ENCODE measurements at places on chromosomes 4 and X.

DNA sequence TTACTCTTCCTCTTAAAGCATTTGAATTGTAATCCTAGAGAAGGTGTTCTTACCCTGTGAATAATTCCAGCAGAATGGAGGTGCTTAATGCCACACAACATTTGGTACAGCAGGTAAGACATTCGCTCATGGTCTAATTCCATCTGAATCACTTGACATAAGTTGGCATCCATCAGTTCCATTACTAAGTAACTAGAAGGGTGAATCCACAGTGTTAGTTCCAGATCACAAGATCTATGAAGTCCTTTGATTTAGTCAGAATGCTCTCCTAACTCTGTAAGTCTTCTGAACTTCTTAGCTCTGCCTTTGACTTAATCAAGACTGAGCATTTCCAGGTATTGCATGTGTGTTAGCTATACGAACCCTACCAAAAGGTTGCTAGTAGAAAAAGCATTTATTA lies 258.0 kb downstream of the MAPK10 start:
- no peak for DNase-seq

- no peak for DNase-seq
These were observed at the start of the genes SATL1 and ZNF711 for GRCh38 chrX:85243761-85244449. Gene SATL1 (minus strand): TSS chrX:85243779. CDS start chrX:85108968, 134,811 bp downstream. Gene ZNF711 (plus strand): TSS chrX:85243991. CDS start chrX:85247573, 3,582 bp downstream.

- DNase-seq = no peak
These were observed 277.6 kb downstream of the BCOR start for GRCh38 chrX:39819921-39820849.

DNA sequence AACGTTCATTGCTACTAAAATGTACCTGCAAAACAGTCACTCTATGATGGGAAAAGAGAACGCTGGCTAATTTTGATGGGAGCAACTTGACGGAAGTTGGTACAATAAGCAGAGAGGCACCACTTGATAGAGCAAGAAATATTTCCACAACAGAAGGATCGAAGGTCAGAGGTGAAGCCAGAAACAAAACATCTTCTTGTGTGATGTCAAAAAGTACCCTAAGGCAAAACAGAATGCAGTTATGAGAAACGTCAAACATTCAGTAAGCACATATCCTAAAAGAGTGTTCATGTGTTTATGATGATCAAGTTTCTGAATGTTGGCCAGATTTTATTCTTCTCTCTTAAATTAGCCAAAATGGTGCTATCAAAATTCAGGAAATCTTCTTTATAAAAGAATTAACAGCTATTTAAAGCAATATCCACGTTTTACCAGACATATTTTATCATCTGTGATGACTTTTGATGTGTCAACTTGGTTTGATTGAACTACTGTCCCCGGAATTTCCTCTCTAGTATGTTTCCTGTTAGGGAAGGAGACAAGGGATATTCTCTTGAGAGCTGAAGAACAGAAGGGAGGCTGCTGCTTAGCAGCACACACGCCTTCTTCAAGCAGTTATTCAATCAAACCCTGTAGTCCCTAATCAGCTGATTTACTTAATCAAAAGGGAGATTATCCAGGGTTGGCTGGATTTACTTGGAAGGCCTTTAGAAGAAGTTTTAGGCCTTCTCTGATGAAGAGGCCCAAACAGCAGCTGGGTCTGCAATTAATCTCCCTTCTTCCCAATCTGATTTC lies 15.7 kb downstream of the AASDH start:
- DNase-seq = no peak

DNA sequence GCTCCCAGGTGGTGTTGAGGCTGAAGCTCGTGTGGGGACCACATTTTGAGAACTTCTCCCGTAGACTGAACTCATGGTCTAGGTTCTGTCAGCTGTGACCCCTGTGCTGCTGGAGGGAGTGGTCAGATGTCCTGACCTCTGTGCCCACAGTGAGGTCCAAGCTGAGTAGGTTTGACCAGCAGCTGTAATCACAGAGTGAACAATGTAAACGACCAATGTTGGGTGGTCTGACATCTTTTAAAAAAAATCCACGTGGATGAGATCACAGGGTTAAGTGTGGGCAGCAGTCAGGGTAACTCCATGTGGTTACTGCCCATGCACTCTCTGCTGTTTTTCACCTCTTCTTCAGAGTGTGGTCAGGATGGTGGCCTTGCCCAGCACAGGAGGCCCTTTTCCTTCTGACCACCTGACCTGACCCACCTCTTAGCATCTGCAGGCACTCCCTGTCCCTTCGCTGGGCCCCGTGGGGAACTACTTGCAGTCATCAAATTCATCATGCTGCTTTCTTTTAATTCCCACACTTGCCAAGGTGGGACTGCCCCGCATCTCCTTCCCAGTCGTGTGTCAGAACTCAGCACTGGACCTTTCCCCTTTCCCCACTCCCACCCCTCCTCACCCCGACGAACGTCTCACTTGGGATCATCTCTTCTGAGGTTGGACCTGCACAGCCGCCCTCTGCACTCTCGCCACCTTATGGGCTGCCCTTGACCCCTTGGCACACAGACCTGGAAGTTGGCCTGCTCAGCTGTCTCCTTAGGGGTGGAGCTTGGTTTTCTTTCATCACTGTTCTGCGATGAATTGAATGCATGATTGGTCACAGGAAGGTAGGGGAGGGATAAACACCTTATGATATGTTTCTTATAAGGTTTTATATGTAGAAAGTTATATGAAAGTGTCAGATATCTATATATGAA lies 120.1 kb downstream of the PTTG2 start:
- DNase-seq = no peak

GRCh38 chr4:67131224-67131623 lies 414.1 kb downstream of the CENPC start:
- DNase-seq = no peak

DNA sequence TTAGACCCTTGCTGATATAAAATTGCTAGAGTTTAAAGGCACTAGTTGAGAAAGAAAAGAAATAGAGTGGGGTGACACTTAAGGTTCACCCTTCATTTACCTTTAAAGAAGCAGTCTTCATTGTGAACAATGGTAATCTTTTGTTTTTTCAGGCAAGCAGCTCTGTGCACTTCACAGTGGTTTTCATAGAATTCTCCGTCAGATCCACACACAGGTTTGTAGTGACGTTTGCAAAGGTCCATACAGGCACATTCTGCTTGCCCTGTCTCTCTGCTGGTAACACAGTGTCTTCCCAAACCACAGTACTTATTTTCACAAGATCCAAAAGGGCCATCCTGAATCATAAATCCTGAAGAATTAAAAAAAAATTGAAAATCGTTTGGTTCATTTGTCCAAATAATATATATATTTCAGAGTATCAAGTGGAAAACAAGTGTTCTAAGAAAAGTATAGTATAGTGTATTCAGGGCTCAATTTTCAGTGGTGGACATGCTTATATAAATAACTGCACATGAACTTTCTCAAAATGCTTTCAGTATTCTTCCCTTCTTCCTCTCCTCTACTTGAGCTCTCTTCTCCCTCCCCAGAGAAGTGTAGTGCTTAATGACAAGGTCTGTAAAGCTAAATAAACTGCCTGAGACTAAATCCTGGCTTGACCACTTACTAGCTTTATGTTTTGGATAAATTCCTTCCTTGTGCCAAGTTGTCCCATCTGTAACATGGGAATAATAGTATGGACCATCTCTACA lies 243.3 kb downstream of the FSTL5 start:
- DNase-seq = no peak

DNA sequence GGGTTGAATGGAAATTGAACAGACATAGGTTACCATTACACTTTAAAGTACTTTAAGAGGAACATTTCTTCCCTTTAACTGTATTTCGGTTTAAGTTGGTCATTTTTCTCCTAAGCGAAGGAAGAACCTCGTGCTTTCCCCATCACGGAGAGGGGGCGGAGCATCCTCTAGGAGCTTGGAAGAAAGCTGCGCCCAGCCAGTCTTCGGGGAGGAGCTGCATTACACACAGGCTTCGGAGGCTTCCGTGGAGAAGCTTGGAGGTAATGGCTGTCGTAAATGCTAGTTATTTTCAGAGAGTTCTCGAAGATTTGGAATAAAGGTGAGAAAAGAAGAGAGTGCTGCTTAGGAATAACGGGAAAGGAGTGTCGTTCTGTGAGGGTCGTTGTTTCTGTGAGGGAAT lies at the start of gene PWWP3B:
TSS of gene PWWP3B (plus strand) at position 199 of the 400 bp plus-strand sequence. CDS start 37,128 bp downstream, outside the sequence.
- DNase-seq = no peak

DNA sequence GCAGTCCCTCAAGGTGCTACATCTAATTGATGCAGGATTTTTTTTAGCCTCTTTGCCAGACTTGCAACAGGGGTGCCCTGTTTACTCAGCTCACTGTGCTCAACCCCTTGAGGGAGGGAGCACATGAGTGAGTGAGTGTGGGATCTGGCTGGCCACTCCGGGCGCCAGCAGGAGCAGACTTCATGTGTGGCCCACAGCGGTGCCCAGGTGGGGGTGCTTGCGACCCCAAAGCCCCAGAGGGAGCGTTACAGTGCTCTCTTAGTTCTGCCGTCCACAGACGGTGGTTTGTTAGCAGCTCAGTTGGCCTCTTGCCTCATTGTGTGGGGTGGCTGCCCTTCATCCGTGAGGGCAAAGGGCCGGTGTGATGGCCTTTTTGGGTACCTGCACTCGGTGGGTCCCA lies 81.6 kb upstream of the MYOZ2 start:
- DNase-seq = no peak

DNA sequence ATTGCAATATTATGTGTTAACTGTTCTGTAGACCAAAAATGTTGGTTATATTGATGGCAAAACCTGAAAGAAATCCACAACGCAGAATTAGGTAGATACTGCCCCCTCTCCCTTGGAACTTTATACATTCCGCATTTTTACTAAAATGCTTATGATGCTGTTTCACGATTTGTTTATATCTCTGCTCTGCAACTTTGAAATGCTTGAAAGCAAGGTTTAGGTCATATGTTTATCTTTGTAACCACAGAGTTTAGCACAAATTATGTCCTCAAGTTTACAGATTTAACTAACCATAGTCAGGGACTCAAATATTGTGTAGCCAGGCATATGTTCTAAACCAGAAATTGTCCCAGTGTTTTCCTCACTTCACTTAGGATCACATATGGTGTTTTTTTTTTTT lies 66.1 kb upstream of the H2AZ1 start:
- no peak for DNase-seq

DNA sequence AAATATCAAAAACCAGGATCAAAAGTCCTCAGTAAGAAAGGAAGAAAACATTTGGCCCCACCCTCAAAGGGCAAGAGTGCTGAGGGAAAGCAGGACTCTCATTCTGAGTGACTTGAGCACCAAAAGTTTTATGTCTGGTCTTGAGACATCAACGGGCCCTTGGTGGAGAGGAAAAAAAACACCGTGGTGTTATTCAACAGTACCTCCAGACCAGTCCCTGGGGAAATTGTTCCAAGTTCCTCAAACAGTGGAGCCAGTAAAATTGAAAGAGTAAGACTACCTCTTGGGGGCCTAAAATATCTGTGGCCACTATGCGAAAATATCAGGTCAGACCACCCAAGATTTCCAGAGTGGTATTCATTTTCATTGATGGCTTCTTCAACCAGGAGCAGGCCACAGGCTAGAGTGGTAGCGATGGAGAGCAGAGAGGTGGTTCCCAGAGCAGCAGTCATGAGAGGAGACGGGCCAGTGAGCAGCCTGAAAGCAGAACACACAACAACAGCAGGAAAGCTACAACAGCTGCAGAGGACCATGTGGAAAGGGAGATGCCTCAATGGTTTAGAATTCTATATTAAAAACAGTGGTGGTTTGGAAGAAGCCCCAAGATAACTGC lies 63.7 kb upstream of the RPL34 start:
- DNase-seq = no peak

- DNase-seq = no peak
These were observed 1.5 kb downstream of the ADRA2C start for GRCh38 chr4:3767570-3768288.

- DNase-seq = no peak
These were observed 38.2 kb downstream of the CHST7 start for GRCh38 chrX:46611658-46612362.

- DNase-seq = no peak
These were observed 35.3 kb downstream of the ATXN3L start for GRCh38 chrX:13284570-13284969.

DNA sequence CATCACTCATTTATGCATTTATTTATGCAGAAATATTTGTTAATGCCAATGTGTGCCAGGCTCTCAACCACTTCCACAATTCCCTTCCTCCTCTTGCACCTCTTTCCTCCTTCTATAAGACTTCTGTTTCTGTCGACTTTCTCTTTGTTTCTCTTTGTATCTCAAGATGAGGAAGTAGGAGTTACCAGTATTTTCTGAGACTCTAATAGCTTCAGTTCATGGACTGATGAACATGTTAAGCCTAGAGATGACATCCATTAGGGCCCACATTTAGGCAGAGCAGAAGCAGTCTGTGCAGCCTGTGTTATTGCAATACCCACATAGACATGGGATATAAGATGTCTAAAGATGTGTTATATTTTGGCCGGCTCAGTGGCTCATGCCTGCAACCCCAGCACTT lies 241.8 kb upstream of the SMIM31 start:
- no peak for DNase-seq

DNA sequence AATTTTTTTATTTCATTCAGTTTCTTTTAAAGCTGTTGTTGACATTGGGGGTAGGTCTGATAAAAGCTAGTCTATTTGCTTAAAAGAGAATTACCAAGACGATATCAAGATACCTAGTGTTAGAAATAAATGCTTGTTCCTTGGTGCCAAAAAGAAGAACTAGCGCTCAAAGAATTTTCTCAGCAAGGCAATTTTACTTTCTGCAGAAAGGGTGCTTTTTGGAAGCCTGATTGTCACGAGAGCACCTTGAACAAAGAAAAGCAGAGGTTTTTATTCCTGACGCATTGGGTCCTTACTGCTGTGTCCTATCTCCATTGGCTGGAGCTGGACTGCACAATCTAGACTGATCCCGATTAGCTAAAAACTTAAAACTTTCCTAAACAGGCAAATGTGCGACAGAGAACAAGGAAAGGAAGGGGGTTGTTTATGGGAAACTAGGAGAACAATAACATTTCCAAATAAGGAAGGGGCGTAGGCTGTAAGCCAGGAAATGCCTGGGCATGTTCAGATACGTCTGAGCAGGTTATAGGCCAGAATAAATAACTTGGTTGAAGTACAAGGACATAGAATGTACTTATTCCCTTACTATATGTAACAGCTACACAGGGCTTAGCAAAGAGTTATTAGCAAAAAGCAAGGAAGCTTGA lies 50.3 kb upstream of the STPG2 start:
- no peak for DNase-seq

DNA sequence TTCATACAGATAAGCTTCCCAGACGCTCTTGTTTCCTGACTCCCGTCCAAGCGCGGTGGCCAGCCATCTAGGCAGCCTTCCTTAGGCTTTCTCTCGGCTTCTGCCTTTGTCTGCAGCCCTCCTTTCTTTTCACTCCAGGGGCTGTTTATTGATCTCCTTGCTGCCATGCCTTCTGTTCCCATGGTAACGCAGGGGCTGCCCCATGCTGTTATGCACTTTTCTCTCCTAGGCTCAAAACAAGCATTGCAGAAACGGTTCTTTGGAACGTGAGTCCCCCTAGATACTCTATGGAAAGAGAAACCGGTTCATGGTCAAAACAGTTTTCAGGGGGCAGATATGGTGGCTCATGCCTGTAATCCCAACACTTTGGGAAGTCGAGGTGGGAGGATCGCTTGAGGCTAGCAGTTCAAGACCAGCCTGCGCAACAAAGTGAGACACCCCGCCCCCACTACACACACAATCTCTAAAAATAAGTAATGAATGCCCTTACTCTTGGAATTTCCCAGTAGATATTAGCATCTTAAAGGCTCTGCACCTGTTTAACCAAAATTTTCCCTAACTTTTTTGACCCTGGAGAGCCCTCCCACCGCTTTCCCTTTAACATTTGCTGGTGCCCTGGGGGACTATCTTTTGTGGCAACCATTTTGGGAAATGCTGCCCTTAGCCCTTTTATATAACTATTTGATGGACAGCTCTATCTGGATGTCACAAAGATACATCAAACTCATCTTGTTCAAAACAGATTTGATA lies 53.9 kb upstream of the ZNF157 start:
- no peak for DNase-seq

GRCh38 chr4:60463857-60464502 lies 736.1 kb upstream of the ADGRL3 start:
- no peak for DNase-seq
